Stimulated activated CD8-positive, alpha-beta memory T cell treated with anti-CD3 and anti-CD28 coated beads, Interleukin-2, amount 100 ng/mL, for 1 hour (primary cell): ENCODE measurements at places on chromosomes 11 and 22.

DNA sequence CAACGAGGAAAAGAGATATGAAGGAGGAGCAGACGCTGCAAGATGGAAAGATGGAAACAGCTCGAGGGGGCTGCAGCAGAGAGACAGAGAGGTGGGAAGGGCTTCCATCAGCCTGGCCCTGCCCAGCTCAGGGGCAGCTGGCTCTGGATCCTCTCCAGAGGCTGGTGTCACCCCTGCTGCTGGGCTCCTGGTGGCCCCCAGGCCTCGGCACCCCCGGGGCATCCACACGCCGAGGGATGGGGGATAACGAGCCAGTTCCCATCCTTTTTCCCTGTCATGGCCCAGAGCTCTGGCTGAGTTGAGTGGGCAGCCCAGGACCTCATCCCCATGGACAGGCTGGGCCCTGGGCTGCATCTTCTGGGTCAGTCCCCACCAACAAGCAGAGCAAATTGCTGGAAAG lies 102.3 kb downstream of the ST3GAL4 start:
- DNase-seq = no peak

DNA sequence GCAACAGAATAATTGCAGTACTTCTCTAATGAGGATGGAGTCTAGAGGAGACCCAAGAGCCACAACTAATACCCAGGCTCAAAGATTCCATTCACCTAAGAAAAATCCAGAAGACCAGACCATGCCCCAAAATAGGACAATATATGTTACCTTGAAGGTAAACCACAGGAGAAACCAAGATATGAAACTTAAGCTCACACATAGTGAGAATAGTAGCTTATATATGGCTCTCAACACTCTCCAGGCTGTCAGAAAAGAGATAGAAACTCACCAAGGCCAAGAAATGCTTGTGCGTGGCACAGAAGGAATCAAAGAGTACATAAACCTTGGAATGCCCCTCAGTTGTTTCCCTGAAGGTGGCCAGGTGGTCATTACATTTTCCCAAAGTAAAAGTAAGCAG lies 9.1 kb downstream of the FAM111A start:
- DNase-seq = no peak

- DNase-seq = no peak
These were observed 179.6 kb downstream of the MPPED1 start for GRCh38 chr22:43591380-43591779.

GRCh38 chr11:35298369-35298768 lies 121.0 kb downstream of the SLC1A2 start:
- no peak for DNase-seq

- DNase-seq = no peak
These were observed 26.8 kb upstream of the RTL6 start for GRCh38 chr22:44524806-44525205.

DNA sequence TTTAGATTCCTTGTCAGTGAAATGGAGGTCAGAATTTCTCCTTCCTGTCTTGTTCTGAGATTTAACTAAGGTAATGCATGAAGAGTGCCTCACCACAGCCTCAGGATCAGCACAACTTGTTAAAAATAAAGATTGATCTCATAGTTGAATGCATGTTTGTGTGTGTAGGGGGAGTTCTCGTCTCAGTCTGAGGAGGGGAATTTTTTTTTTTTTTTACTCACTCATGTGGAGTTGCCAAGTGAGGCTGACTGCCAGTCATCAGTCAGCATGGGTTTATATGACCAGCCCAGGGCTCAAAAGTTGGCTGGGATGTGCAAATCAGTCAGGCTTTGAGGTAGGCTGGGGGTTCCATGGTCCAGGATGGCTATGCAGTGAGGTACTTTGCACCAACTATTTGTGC lies 113.2 kb downstream of the FANCF start:
- no peak for DNase-seq

DNA sequence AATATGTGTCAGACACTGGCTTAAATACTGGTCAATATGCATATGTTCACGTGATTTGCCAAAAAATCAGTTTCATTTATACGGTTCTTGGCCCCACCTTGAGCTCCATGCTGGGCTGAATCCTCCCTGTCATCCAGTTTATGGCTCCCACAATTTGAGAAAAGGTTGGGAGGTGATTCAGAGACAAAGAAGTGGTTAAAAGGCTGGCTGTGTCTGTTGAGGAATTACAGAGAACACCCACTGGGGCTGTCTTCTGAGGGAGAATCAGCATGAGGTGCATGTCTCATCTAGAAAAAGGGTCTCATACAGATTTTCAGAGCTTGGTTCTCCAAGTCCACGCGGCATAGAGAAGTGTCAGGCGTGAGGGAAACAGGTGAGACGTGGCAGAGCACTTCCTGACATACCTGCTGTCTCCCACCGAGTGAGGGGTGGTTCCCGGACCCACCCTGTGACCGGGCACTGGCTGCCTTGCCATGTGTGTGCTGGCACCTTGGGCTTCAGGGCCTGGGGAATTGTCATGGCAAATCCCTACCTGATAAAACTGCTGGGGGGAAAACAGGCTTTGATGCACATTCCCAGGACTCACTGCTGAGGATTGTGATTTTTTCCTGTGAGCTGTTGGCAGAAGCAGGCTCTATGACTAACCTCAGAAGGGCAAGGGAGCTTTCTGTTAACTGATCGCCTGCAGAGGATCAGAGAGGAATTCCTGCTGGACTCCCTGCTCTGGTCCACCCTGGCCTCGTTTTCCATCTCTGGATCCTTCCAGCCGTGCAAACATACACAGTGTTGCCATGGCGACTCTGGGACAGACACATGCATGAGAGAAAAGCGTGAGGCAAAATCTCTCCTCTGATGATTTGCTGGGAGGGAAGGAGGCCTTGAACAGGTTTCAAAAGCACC lies 223.6 kb downstream of the ADAMTS15 start:
- no peak for DNase-seq

GRCh38 chr11:129681344-129682114 lies 134.1 kb upstream of the TMEM45B start:
- no peak for DNase-seq

DNA sequence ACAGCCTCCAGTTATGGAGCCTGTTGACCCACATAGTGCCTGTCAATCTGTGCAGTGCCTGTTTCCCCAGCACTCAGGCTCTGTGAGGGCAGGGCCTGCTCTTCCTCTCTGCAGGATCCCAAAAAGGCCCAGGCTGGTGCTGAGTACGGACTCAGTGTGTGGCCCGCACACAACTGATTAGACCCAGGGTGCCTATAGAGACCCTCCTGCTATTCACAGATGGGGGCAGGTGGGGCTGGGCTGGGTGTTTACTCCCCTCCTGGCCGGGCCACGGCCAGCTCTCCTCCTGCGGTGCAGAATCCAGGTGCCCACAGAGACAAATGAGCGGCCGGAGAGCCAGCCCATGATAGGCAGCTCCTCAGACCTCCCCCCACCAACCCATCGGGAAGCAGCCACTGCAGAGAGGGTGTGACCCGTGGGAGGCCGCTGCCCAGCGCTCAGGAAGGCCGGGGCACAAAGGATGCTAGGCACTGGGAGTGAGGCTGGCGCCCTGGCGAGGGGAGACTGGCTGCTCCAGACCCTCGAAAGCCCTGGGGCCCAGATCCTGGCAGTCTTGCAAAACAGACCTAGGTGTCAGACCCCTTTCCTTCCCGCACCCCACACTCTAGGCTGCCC lies 239.0 kb downstream of the CTTN start:
- DNase-seq = no peak
